ENCODE measurements at places on chromosomes 12 and 14. TPM values are rescaled to one million over a fixed set of nuclear protein-coding genes. Genes with fewer than 3 reads are reported as not detected.

LMO3 gene
- 2.4 TPM for polyA plus RNA-seq

PLBD1 gene
- polyA plus RNA-seq, result 46.3 TPM

DNA sequence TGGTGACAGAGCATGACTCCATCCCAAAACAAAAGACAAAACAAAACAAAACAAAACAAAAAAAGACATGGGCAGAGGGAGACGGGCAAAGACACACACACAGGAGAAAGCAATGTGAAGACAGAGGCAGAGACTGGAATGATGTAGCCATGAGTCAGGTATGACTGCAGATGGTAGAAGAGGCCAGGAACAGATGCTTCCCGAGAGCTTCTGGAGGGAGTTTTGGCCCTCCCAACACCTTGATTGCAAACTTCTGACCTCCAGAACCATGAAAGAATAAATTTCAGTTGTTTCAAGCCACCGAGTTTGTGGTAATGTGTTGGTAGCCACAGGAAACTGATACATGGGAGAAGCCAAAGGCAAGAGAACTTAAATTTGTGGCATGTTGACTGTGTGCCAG is 27.1 kb downstream of the VWF start:
- DNase-seq, result no peak

- no peak for DNase-seq
Observed at GRCh38 chr12:38507839-38508238, 191.3 kb downstream of the ALG10B start.

DNA sequence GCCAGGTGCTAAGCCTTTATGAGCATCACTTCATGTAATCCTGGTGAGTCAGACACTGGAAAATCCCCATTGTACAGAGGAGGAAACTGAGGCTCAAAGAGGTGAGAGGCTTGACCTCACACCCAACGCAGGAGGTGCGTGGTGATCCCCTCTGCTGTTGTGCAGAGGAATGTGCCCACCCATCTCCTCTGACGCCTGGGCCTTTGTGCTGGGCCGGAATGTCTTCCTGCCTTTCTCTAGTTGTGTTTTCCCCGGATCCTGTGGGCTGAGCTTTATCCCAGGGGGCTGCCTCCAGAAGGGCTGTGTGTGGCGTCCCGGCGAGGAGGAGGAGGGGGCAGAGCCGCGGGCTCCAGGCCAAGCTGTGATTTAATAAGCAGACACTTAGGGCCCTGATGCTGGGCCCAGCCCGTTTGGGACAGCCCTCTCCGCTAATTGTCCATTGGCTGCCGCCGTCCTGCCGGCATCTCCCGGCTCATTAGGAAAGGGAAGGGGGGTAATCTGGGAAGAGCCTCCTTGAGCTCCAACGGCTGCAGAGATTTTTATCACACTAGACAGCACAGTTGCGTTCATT is 653.6 kb downstream of the MED13L start:
- no peak for DNase-seq

DNA sequence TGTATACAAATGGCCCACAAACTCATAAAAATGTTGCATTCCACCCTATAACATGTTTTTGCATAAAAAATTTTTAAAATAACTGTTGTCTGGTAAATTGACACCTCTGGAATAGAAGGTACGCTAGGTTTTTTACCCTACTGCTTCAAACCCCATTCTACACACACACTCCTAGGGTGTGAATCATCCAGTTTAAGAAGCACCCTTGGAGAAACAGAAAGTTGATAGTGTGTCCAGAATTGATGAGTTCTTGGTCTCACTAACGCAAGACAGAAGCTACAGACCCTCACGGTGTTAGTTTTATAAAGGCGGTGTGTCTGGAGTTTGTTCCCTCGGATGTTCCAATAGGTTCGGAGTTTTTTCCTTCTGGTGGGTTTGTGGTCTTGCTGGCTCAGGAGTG is 158.5 kb downstream of the KLRB1 start:
- DNase-seq, result no peak

DNA sequence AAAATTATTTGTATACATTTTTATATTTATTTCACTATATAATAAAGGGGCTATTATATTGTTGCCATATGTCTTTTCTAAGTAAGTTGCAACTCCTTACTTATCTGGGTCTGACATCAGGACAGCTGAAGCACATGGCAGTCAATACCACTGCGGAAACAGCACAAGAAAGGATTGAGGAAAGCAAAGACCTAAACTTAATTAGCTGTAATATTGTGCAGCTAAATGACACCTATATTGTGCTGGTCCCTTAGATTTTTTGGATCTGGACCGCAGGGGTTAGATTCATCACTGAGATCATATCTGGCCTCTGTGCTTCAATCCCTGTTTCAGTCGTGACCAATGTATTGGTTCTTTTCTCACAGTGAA is 359.6 kb upstream of the DIO2 start:
- no peak for DNase-seq

GRCh38 chr14:100156776-100157175 is 2.7 kb downstream of the DEGS2 start:
- no peak for DNase-seq

Data from right renal cortex interstitium (tissue), 3 donors.